ENCODE measurements at places on chromosomes 4 and X. TPM values are rescaled to one million over a fixed set of nuclear protein-coding genes. Genes with fewer than 3 reads are reported as not detected.

DNA sequence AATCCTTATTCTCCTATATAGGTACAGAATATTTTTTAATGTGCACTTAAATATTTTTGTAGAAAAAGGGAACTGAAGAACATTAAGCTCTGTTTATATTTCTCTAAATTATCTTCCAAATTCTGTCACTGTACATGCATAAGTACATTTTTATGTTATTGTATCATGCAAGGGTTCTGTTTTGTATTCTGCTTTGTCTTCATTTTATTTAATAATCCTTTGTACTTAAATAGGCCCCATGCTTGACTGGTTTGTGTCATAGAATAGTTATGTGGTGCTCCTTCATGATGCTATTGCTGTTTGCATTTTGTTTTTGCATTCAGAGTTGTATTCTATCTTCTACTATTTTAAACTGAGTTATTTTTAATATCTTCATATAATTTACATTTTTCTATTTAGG, 111.9 kb upstream of the EDNRA start:
- DNase-seq, result no peak

GRCh38 chrX:149032449-149032848, 472.7 kb downstream of the IDS start:
- DNase-seq, result no peak

GRCh38 chr4:48180234-48180633, 46.2 kb upstream of the TXK start:
- no peak for DNase-seq

DNA sequence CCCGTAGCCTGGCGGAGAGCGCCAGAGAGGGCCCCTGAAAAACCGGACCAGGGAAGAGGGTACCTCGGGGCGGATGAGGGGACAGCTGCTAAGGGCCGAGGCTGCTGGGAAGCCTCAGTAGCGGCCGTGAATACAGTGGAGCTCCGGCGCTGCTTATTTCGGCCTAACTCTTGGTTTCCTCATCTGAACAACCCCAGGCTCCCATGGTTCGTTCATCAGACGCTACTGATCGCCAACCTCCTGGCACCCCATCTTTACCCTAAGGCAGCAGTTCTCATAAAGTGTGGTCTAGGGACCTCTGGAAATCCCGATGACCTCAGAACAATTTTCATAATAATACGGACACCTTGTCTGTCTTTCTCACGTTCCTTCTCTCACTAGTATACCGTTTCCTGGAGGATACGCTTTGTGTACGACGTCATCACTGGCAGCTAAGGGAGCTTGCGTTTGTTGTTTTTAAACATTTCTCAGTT, 645 bp upstream of the RAB28 start:
- DNase-seq, result no peak

GRCh38 chrX:123920105-123920785, 41.3 kb upstream of the STAG2 start:
- no peak for DNase-seq

TMEM150C gene
- total RNA-seq, result not detected

BTC gene
- total RNA-seq, result not detected
